ENCODE measurements at places on chromosomes 11 and 22.

DNA sequence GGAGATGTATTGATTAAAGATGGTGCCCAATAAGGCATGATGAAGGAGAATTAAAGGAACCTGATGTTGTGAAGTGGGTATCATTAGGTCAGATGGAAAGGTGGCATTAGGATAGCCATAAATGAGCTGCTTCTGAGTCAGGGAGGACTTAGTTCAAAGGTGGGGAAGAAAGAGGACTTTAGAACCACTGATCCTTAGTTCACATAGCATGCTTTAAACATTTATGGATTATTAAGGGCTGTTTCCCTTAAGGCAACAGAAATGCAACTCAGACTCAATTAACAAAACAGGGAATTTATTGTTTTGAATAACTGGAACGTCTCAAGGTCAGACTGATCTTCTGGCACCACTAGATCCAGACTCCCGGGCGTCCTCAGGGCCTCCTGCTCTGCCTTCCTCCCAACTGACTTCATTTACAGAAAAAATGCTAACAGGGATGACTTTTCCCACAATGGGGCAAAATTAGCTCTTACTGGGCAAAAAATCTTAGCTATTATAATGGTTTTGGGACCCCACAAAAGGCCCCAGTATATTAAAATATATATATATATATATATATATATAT lies 1526.0 kb downstream of the TBC1D22A start:
- DNase-seq, result no peak

GRCh38 chr11:104771763-104772162 lies 126.5 kb downstream of the CASP12 start:
- DNase-seq, result no peak

GRCh38 chr22:18042685-18043084 lies 18.3 kb upstream of the MICAL3 start:
- no peak for DNase-seq

GRCh38 chr11:42620796-42621195 lies 691.0 kb upstream of the API5 start:
- DNase-seq, result no peak

DNA sequence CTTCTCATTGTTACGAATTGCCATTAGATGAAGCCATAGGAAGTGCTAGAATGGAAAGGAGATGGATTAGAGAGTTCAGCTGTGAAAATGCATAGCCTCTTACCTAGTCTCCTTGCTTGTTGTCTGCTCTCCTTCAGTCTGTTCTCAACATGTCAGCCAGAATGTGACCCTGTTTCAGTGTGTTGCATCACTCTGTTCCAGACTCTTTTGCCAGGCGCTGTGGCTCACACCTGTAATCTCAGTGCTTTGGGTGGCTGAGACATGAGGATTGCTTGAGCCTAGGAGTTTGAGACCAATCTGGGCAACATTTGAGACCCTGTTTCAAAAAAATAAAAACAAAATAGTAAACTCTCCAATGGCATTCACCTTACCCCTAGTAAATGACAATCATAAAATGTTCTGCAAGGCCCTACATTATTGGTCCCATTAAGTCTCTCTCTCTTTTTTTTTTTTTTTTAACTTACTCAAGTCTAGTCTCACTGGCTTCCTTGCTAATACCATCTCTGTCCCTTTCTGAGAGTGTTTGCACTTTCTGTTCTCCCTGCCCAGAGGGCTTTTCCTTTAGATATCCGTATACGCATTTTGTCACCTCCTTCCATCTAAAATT lies 39.4 kb downstream of the CYP2R1 start:
- no peak for DNase-seq

DNA sequence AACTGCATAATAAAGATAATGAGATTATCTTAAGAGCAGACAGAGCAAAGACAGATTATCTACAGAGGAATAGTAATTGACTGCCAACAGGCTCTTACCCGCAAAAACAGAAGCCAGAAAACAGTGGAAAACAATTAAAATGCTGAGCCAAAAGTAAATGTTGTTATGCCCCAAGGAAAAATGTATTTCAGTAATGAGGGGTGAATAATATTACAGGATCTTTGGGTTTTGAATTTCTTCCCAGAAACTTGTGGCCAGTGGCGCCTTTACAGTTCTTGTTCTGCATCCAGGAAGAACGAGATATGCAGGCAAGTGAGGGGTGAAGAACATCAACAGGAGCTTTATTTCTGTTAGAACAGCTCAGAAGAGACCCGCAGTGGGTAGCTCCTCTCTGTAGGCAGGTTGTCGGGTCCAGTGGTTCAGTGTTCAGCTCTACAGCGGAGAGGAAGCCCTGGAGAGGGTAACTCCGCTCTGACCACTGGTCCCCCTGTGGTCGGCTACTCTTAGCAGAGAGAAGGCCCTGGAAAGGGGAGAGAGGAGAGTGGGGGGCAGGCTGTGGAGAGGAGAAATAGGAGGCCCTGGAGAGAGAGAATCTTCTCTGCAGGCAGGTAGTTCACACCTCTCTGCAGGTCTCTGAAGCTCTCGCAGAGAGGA lies 51.8 kb upstream of the SC5D start:
- no peak for DNase-seq

- DNase-seq, result no peak
Observed at GRCh38 chr22:42682113-42682851, 33.1 kb upstream of the CYB5R3 start.
